WTC11 (cell line): ENCODE measurements at places on chromosomes 6 and 20. TPM values are rescaled to one million over a fixed set of nuclear protein-coding genes. Genes with fewer than 3 reads are reported as not detected.

The MCCD1 gene
- not detected in 3 replicates for total RNA-seq

The HLA-DRB5 gene
- total RNA-seq = 0.30 TPM in 1 of 3 replicates, not detected in the others

- DNase-seq = no peak
Observed at GRCh38 chr20:62227591-62227976, 7.5 kb upstream of the HRH3 start.

The RAB32 gene
- total RNA-seq = 3.9 to 5.1 TPM (median 4.5 TPM) in 3 replicates

DNA sequence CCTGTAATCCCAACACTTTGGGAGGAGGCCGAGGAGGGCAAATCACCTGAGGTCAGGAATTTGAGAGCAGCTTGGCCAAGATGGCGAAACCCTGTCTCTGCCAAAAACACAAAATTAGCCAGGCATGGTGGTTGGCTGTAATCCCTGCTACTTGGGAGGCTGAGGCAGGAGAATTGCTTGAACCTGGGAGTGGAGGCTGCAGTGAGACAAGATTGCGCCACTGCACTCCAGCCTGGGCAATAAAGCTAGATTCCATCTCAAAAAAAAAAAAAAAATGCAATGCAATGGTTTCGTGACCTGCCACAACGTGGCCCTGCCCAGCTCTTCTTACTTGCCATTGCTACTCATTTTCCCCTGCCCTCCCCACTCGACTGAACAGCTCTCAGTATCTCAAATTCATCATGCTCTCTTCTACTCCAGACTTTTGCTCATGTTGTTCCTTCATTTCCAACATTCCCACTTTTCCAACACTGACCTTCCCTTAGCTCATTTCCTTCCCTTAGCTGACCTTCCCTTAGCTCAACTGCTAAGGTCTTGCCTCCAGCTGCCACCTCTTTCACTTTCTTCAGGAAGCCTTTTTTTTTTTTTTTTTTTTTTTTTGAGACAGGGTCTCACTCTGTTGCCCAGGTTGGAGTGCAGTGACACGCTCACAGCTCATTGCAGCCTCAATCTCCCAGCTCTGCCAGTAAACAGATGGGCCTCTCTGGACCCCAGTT is 2.1 kb upstream of the MTHFD1L start:
- no peak for DNase-seq

GRCh38 chr6:159378411-159379328 is 209.5 kb downstream of the FNDC1 start:
- no peak for DNase-seq

The TRIM10 gene
- total RNA-seq = 0.09 to 0.22 TPM (median 0.16 TPM) in 3 replicates

The FAM83C gene
- not detected in 3 replicates for total RNA-seq

- DNase-seq = peak; percentile 30
Observed at GRCh38 chr6:8219352-8219943, 117.1 kb upstream of the EEF1E1 start.
